ENCODE measurements at places on chromosomes 12 and 14.

- DNase-seq, result no peak
These were observed 732 bp downstream of the SLC25A29 start for GRCh38 chr14:100305324-100306100.

DNA sequence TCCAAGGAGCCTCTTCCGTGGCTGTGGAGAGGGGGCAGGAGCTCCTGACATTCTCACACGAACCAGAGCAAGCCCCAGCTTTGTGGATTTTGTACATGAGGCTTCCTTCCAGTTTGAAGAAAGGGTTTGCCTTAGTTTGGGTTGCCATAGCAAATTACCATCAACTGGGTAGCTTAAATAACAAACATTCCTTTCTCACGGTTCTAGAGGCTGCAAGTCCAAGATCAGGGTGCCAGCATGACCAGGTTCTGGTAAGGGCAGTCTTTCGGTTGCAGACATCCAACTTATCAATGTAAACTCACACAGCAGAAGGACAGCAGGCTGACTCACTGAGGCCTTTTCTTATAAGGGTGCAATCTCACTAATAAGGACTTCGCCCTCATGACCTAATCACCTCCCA is 25.9 kb upstream of the STAB2 start:
- DNase-seq, result no peak

DNA sequence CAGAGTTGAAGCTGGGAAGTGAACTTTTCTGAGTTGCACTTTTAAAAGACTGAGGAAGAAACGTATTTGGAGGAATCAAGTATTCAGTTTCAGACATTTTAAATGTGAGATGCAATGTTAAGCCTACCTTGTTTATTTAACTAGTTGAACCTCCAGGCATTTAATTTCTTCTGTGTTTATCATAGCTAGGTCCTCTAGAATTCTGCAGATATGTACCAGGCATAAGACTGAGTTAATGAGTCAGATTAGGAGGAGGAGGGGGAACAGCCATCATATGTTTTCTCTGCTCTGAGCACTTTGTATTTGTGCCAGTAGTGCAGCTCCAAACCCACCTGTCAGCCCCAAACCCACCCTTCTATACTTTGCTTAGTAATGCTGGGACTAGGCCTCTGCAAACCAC is 16.4 kb upstream of the SAMD4A start:
- no peak for DNase-seq

- no peak for DNase-seq
These were observed 106.2 kb downstream of the TMEM30B start for GRCh38 chr14:61174987-61175386.

- no peak for DNase-seq
These were observed 66.2 kb downstream of the MARK3 start for GRCh38 chr14:103451401-103451800.

GRCh38 chr14:103308717-103309616 is 25.1 kb upstream of the EIF5 start:
- no peak for DNase-seq

DNA sequence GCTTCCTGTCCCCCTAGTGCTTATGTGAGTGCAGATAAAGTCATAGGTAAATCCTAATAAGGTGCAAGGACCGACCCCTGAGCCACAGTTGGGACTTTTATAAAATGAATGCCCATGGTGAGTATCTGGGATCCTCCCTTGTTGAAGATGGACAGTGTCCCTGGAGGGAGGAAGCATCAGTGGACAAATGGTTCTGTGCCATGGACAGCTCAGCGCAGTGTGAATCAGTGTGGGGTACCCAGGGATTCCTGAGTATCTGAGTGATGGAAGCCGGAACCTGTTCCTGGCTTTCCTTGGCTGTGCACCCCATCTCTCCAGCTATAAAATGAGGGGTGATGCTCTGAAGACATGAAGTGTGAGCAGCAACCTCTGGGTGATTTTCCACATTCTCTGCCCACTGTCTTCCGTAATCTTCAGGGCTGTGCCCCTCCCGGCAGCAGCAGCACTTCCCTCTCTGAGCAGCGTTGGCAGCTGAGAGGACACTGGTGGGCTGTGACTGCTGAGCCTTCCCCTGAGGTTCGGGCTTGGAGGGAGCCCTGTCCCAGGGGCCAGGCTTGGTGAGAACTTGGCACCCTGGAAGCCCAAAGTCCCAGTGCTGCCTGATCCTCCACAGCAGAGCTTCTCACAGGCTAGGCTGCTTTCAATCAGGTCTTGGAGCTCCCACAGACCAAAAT is 25.0 kb downstream of the VCPKMT start:
- DNase-seq, result no peak

- no peak for DNase-seq
These were observed 42.3 kb upstream of the EPS8 start for GRCh38 chr12:15831315-15831978.

DNA sequence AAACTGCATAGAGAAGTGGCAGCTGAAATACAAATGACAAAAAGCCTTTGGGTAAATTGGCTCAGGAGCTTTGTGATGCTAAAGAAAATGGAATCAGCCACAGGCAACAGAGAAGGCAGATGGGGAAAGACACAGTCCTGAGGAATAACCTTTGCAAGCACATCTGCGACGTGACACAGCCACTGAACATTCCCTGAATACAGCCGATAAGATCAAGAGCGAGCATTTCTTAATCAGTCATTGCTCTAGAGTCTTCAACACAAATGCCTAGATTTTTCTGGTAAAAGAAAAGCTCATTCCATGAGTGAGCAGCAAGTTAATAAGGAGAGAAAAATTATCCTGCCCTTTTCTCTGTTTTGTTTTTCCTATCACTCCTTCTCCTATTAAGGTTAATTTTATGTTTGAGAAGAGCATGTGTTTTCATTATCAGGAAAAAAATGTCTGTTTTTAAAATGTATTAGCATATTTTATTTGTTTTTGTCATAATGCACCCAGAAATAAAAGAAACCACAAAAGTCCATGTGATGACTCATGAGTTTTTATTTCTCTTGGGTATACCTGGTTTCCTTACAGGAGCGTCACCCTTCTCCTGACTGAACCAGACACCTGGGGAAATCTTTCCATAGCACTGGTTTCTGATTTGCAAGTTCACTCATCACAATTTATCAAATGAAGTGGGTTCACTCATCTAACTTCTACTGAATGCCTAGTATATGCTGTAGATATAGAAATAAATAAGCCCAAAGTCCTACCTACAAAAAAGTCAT is 45.4 kb upstream of the PCED1B start:
- DNase-seq, result no peak

- no peak for DNase-seq
These were observed 519 bp upstream of the AP1G2 start for GRCh38 chr14:23568021-23568599.

GRCh38 chr14:86404425-86404824 is 874.5 kb downstream of the FLRT2 start:
- no peak for DNase-seq

- DNase-seq, result no peak
These were observed 57.1 kb downstream of the KDM2B start for GRCh38 chr12:121523741-121524140.

GRCh38 chr12:210277-211141 is 3.4 kb downstream of the SLC6A12 start:
- DNase-seq, result no peak

GRCh38 chr12:41850046-41850445 is 294.6 kb downstream of the GXYLT1 start:
- DNase-seq, result no peak
